D721Med (cell line): ENCODE measurements at places on chromosomes 16 and 17.

DNA sequence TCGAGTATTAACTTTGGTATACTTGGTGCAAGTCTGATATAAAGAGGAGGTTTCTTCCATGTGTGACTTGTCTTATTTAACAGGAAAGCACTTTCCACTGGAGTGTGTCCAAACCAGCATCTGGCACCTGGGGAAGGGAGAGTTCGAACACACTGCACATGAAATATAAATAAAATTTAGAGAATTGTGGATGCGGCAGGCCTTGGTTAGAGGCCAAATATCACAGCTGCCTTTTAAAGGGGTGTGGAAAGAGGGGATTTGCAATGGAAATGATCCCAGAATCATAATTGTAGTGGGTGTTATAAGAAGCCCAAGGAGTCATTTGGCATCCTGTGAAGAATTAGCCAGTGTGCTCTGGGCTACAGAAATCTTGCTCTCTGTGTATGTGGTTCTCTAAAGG lies 4.3 kb upstream of the NXN start:
- no peak for DNase-seq

DNA sequence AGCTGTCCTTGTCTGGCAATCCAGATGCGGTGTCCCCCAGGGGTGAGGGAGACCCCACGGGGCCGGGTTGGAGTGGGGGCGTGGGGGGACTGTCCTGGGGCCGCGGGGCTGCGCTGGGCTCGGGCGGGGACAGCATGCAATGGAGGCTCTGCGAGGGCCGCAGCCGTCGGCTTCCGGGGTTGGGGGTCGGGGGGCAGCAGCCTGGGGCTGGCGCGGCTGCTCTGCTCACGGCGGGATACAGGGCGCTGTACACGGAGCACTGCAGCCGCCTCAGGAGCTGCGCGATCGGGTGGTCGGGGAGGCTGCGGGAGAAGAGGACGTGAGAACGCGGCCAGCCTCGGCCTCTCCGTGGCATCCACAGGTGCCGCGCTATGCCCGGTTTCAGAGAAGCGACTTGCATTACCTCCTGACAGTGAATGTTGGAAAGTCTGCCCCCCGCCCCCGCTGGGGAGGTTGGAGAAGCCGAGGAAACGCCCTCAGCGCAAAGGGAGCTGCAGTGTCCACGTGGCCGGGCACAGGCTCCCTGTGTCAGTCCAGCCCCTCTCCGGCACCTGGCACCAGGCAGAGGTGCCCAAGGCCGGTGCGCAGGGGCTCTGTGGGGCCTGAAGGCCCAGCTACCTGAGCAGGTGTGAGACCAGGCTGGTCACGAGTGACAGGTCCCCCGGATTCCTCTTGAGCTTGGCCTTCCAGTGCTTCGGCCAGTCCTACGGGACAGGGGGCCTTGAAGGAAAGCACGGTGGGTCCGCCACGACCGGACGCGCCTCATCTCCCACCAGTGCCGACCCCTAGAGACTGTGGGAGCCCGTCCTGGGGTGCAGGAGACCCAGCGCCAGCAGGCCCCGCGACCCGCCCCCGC lies 9.4 kb upstream of the SPATA2L start:
- no peak for DNase-seq

- DNase-seq = no peak
Observed at GRCh38 chr16:66859397-66860068, 15.3 kb downstream of the CA7 start.

GRCh38 chr16:5791011-5791657 lies 693.5 kb upstream of the EEF2KMT start:
- no peak for DNase-seq

GRCh38 chr17:81858170-81858966 lies 2.0 kb downstream of the P4HB start:
- no peak for DNase-seq

DNA sequence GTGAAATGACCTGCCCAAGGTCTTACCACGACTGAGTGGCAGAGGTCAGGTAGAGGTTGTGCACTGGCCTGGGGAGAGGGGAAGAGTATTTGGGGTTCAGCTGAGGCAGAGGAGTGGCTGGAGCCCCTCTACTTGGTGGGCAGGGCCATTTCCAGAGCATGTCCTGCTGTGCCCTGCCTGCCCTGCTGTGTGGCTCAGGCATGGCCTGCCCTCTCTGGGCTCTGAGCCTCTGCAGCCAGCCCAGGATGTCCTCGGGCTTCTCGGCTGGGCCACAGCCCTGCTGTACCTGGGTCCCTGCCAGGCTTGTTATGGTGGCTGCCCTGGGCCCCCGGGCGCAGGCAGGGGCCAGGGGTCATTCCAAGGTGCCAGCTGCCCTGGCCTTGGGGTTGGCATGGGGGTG lies 19.6 kb downstream of the KCNJ12 start:
- DNase-seq = no peak
